ENCODE measurements at places on chromosomes 16 and 17.

- no peak for DNase-seq
These were observed 772.1 kb upstream of the RBFOX1 start for GRCh38 chr16:6560306-6561100.

DNA sequence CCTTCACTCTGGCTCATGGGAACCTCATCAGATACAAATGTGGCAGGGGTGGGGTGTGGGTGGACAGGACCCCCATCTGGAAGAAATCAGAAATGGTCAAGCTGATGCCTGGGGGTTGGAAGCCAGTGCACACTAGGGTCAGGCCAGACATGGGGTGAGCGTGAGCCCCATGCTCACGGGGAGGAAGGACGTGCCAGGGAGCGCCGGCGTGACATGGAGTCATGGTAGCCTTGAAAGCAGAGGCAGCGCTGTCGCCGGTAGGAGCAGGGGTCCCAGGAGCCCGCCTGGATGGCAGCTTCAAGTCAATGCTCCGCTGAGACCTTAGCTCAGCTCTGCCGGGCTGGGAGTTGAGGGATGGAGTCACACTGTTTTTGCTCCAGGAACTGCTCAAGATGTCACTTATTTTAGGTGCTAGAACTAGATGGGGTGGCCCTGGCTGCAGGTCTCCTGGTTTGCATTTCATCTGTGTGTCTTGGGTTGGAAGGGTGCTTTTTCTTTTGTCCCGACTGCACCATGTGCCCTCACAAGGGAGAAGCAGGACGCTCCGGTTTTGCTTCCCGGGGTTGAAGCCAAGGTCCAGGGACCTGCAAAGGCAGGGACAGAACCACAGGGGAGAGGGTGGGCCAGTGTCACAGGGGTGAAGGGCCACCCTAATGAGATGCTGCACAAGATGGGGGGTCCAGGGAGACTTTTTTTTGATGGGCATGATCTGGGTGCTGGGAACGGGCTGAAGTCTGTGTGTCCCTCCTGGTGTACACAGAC lies 51.4 kb downstream of the USP22 start:
- DNase-seq: no peak

GRCh38 chr17:5800646-5801045 lies 216.3 kb upstream of the NLRP1 start:
- no peak for DNase-seq

- no peak for DNase-seq
These were observed 87.7 kb downstream of the CDYL2 start for GRCh38 chr16:80716564-80717139.

- no peak for DNase-seq
These were observed 94.0 kb downstream of the SKAP1 start for GRCh38 chr17:48335858-48336500.

DNA sequence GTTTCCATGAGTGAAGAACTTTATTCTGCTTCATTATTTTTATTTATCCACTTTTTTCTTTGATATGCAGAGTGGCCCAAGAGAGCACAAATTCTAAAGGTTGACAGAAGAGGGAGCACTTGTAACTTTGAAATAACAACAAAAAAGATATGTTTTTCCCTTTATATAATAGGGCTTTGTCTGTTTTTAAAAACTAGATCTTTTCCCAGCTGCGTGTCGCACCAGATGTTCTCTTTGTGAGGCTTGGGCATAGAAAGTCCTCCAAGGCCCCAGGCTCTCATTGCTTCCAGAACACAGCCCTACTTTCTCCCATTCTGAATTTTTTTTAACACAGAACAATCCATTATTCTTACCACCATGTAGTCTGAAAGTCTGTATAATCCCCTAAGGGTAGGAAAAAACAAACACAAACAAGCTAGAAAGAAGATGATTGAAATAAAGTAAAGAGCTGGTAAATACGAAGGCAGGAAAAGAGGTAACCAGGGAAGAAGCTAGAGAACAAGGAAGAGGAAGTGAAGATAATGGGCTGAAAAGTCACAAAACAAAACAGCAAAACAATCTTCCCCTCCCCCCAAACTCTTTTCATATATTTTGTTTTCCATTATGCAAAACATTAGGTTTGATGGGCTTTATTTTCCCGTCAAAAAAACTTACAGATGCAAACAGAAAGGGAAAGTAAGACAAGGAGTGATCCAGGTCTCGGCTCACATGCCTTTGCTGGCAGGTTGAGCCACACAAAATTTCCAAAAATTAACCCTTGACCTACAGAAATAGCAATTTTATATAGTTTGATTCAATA lies 160.4 kb downstream of the ABCA8 start:
- no peak for DNase-seq

- DNase-seq: no peak
These were observed 103.7 kb downstream of the GRIN2A start for GRCh38 chr16:10078541-10078949.
